SHP77 (cell line): ENCODE measurements at places on chromosomes 11 and 22.

- no peak for DNase-seq
These were observed 25.0 kb downstream of the SWAP70 start for GRCh38 chr11:9688716-9689511.

- no peak for DNase-seq
These were observed 8.2 kb downstream of the SOX6 start for GRCh38 chr11:16347928-16348685.

- DNase-seq: peak; percentile 33
These were observed 8.6 kb upstream of the CD82 start for GRCh38 chr11:44556735-44557409.

DNA sequence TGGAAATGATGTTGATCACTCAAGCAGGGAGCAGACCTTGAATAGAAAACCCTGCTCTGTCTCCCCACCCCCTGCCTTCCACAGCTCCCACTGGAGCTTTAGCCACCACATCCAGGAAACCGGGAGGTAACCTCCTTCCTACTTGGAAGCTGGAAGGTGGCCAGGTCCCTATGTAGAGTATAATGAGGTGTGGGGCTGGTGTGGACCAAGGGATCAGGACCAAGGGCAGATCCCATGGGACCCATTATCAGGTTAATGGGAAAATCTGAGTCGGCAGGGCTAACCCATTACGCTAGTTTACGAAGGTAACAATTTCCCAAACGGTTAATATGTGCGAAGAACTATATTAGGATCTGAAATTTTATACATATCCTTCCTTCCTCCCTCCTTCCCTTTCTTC lies 321.9 kb downstream of the MIAT start:
- DNase-seq: no peak

GRCh38 chr11:69718147-69718546 lies 14.3 kb upstream of the FGF19 start:
- peak; percentile 63 for DNase-seq

- DNase-seq: peak; percentile 69
These were observed 5.1 kb downstream of the DGCR2 start for GRCh38 chr22:19117111-19117512.

DNA sequence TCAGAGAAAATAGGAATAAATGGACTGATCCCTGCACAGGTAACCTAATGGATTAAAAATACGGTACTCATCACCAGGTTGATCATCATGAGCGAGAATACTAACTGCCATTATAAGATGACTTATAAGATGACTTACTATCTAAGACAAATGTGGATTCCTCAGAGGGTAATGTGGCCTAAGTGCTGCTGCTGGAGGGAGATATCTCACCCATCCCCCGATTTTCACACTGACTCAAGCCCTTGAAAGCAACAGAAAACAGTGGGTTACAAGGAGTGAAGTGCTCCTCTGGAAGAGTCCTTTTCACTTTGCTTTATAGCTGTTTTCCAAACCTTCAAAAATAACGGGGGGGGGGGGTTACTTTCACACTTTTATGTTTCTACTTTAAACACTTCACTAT lies 920 bp downstream of the TMEM218 start:
- DNase-seq: no peak

DNA sequence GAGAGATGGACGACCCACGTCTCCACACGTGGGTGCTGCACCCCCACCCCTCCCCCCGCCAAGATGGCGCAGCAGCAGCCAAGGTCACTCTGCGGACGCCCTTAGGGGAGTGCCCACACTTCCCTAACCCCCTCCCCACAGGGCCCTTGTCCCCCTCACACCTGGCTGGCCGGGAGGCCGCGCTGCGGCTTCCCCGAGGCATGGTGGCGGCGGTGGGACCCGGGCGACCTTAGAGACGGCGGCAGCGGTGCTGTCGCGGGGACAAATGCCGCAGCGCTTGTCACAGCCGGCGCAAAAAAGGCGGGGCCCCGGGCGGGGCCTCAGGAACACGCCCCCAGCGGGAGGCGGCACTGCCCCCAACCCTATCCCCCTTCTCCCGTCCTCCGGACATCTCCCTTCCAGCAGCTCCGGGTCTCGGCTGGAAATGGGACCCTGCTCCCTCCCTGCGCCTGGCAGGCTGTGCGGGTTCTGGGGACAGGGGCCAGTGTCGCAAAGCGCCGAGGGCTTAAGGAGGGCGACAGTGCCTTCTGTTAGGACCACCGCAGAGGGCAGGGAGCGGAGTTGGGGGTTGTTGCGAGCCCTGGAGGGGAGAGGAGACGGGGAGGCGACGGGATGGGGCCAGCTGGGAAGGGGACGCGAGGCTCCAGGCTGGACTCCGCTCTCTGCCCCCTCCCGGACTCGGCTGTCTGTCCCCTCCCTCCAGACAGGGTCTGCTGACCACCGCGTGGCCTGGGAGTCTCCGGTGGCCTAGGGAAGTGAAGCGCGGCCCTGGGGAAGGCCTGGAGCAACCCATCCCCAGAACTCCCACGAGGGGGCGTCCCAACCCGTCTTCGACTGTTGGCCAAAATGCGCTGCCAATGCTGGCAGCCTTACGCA lies at the start of gene CHCHD10:
CHCHD10 (minus strand) TSS at position 300 of the 876 bp plus-strand sequence; CDS start at position 202, 98 bp downstream.
- DNase-seq: peak; percentile 77

GRCh38 chr11:82117362-82117761 lies 616.3 kb downstream of the FAM181B start:
- DNase-seq: no peak

- no peak for DNase-seq
These were observed 4.3 kb upstream of the RGL4 start for GRCh38 chr22:23686416-23687024.

GRCh38 chr11:10911907-10912306 lies 54.1 kb upstream of the ZBED5 start:
- DNase-seq: no peak

DNA sequence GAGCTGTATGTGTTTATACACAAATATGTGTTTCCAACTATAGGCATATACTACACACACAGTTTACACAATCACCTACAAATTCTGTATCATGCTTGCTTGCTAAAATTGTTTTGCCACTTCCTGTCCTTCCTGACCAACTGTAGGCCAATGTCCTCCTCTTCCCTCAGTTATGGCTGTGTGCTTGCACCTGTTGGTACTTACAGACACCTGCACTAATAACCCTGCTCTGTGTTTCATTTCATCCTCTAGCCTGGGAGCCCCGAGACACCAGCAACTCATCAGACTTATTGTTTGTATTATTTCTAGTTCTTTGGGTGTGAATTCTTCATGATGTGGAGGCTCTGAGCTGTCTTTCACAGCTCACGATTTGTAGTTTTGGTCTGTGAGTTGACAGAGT lies 1.8 kb upstream of the NCF4 start:
- DNase-seq: no peak

DNA sequence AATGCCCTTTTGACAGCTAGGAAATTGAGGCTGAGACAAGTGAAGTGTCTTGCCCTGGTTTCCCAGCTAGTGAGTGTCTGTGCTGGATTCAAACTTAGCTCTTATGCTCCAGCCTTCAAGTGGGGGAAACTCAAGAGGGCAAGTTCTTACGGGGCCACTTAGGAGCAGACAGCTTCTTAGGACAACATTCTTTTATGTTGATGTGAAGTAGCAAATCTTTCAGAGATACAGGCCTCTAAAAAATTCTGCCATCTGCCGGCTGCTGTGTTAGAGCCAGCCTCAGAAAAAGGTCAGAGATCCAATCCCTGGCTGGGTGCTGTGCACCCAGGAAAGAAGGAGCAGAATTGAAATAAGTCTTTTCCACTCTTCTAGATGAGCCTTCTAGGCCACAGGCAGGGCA lies 26.6 kb downstream of the TIMP3 start:
- DNase-seq: no peak

- peak; percentile 54 for DNase-seq
These were observed 494.5 kb upstream of the LARGE1 start for GRCh38 chr22:34414467-34415440.

- DNase-seq: no peak
These were observed 3.9 kb downstream of the CHEK2 start for GRCh38 chr22:28737701-28738100.

DNA sequence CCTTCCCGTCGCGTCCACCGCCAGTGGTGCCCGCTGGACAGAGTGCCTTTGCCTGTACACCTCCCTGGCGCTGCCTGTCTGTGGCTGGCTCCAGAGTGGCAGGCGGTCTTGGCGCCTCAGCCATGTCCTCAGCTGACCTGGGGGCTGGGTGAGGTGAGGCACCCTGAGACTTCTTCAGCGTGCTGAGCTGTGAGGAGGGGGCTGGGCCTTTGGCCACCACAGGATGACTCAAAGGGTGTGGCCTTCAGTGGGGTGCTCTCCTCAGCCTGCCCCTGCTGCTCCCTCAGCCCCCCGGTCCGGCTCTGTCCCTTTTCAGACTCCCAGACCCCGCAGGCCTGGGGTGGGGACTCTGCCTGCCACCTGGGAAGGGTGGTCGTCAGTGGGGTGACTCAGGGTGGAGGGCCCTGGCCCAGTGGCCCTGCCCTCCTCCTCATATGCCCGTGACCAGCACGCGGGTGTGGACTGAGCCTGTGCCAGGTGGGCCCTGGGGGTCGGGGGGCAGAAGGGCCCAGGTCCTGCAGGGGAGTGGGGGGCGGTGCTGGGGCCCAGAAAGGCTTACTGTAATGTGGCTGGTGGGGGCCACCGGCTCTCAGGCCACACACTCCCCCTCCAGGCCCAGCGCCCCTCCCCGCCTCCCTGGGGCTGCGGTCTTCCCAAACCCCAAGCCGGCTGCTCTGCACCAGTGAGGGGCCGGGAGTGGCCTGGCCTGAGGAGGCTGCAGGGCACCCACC lies 15.9 kb downstream of the CRELD2 start:
- no peak for DNase-seq

DNA sequence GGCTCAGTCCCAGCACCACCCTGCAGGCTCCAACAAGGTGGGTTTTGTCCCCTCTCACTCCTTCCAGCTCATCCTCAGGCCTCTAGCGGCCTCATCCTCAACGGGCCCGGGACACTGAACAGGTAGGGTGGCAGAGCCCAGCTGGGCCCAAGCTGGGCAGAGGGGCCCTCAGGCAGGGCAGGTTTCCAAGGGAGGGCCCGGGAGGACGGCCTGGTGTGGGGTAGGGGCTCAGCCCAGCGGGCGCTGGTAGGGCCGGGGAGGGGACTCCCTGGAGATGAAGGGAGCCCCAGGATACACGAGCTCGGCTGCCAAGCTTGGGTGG lies 2.5 kb upstream of the IFITM10 start:
- no peak for DNase-seq

DNA sequence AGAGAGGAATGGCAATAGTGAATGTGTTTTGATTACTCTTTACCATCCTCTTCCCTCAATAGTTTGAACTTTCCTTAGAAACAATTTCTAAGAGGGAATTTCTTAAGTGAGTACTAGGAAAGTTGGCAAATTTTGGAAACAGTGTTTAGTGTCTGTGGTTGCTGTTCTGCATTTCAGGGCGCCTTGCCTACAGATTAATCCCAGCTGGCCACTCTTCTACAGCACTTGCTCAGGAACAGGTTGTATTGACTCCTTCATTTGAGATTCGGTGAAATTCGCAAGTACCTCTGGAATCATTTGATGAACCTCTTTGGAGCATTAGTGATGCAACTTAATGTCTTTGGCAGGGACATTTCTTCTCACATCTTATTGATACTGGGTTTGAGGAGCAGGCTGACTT lies 28.3 kb downstream of the JAM3 start:
- no peak for DNase-seq

DNA sequence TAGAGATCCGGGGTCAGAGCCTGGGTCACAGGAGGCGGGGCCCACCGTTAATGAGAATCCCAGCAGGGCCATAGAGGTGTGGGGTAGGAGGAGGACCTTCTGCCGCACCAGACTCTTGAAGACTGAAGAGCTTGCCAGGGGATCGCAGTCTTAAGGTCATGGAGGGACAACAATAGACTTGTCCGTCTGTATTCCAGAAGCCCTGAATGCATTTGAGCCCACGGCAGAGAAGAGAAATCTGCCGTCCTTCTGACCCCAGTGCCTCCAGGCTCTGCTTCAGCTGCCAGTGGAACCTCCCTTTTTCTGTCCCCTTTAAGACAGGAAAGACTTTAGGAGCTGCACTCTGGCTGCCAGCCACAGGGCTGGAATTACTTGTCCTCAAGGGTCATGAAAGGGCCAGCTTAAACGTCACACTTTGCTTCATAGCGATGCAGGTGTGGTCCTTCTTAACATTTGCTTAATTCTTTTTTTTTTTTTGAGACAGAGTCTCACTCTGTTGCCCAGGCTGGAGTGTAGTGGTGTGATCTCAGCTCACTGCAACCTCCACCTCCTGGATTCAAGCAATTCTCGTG lies 15.5 kb upstream of the ST3GAL4 start:
- DNase-seq: no peak

DNA sequence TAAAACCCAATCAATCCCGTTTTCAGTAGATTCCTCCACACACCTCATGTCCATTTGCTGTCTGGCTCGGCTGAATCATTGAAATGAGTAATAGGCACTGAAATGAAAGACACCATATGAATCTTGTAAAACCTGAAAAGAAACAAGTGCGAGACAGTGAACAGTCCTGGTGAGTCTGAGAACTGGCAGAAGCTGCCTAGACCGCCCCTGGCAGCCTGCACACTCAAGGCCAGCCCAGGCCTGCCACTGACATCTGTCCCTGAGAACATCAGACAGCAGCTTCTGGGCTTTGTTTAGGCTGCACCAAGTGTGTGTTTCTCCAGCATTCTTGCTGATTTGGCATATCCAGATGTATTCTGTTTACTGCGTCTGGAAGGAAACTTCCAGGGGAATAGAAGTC lies 44.8 kb downstream of the ENDOD1 start:
- DNase-seq: no peak

DNA sequence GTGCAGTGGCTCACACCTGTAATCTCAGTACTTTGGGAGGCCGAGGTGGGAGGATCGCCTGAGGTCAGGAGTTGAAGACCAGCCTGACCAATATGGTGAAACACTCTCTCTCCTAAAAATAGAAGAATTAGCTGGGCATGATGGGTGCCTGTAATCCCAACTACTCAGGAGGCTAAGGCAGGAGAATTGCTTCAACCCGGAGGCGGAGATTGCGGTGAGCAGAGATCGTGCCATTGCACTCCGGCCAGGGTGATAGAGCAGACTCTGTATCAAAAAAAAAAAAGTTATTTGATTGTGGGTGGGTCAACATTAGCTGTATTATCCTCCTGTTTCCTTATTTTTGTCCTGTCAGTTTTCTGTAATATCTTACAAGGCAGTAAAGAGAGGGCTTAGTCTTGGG lies 11.9 kb upstream of the RFPL1 start:
- DNase-seq: no peak

- no peak for DNase-seq
These were observed 384.1 kb downstream of the MN1 start for GRCh38 chr22:27417421-27417814.

- peak; percentile 88 for DNase-seq
These were observed 34.1 kb downstream of the NEU3 start for GRCh38 chr11:75022759-75023396.

- no peak for DNase-seq
These were observed 15.2 kb downstream of the TMPRSS5 start for GRCh38 chr11:113690619-113691569.

GRCh38 chr11:101840704-101841103 lies 74.1 kb upstream of the CEP126 start:
- no peak for DNase-seq

DNA sequence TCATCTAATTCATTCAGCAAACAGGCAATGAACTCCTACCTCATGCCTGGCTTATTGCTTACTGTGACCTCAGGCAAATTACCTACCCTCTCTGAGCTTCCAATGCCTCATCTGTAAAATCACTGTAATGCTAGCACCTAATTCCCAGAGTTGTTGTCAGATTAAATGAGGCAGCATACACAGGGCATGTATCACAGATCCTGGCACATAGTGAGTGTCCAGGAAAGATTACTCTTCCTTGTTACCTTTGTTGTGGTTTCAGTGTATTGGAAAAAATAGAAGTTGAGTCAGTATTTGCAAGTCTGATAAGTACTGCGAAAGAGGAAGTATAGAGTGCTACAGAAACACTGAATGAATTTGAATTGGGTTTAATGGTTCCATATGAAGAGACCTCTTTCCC lies 26.4 kb upstream of the LRRC55 start:
- no peak for DNase-seq

GRCh38 chr22:41369424-41369745 lies 12.4 kb upstream of the TEF start:
- no peak for DNase-seq
